ENCODE measurements at places on chromosomes 2 and 18. TPM values are rescaled to one million over a fixed set of nuclear protein-coding genes. Genes with fewer than 3 reads are reported as not detected.

Gene CRYGD
- not detected for total RNA-seq

Gene SERPINB7
- total RNA-seq: 165 TPM

GRCh38 chr2:133378928-133379549 lies 189.2 kb downstream of the NCKAP5 start:
- DNase-seq: no peak

DNA sequence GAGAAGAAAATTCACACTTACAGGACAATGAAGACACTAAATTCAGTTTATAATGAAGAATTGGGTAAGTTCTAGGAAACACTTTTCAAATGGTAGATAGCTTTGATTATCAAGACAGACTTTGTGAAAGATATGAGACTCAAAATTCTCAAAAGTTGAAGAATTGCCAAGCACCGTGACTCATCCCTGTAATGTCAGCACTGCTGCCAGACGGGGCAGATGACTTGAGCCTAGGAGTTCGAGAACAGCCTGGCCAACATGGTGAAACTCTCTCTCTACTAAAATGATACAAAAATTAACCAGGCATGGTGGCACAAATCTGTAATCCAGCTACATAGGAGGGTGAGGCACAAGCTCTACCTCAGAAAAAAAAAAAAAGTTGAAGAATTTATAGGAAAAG lies 1820.1 kb upstream of the LRRTM1 start:
- DNase-seq: no peak

GRCh38 chr2:201996679-201997314 lies 36.9 kb upstream of the FZD7 start:
- no peak for DNase-seq

GRCh38 chr2:1588978-1589621 lies 155.2 kb downstream of the PXDN start:
- DNase-seq: no peak

DNA sequence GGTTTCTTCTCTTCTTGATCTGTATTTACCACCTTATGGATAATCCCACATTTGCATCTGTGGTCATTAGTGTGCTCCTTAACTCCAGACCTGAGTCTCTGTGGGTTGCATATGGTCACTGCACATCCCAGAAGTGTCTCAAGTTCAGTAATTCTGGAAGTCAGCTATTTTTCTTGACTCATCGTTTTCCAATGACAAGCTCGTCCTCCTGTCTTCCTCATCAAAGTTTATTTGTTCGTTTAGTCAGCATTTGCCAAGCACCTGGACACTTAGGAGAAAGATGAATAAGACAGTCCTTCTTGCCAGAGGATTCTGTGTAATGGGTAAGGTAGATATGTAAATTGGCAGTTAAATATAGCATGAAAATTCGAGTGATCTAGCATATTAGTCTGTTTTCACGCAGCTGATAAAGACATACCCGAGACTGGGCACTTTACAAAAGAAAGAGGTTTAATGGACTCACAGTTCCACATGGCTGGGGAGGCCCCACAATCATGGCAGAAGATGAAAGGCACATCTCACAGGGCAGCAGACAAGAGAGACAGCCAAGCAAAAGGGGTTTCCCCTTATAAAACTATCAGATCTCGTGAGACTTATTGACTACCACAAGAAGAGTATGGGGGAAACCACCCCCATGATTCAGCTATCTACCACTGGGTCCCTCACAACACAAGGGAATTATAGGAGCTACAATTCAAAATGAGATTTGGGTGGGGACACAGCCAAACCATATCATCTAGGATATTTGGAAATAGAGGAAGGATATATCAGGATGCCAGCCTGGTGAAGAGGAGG lies 19.4 kb downstream of the FASTKD2 start:
- no peak for DNase-seq

GRCh38 chr2:30823452-30823851 lies 16.2 kb upstream of the CAPN13 start:
- no peak for DNase-seq

- DNase-seq: no peak
These were observed 77.8 kb upstream of the B3GNT2 start for GRCh38 chr2:62118160-62118559.

- no peak for DNase-seq
These were observed 98.6 kb upstream of the NFU1 start for GRCh38 chr2:69535817-69536241.

All from lower leg skin (tissue), 4 donors.